Stimulated activated CD4-positive, alpha-beta T cell treated with anti-CD3 and anti-CD28 coated beads, Interleukin-4, amount 100 ng/mL, for 24 hours (primary cell): ENCODE measurements at places on chromosomes 7 and 10.

- DNase-seq, result no peak
Measured at GRCh38 chr7:39621784-39622411, 1.5 kb upstream of the RALA start.

DNA sequence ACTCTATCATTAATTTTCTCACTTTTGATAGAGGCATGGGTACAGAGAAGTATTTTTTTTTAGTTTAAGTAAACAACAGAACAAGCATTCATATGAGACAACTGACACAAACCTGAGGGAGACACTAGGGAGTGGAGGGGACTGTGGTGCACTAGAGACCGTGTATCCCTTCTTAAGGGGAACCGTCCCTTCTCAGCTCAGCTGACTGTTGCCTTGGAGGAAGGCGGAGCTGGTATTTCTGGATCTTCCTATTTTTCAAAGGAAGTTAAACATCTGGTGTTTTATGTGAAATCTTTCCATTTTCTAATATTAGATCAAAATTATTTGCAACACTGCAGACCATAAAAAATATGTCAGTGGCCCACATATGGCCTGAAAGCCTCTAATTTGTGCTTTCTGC lies 113.6 kb upstream of the MACROH2A2 start:
- no peak for DNase-seq

- no peak for DNase-seq
Measured at GRCh38 chr10:4129866-4130477, 345.0 kb upstream of the KLF6 start.

DNA sequence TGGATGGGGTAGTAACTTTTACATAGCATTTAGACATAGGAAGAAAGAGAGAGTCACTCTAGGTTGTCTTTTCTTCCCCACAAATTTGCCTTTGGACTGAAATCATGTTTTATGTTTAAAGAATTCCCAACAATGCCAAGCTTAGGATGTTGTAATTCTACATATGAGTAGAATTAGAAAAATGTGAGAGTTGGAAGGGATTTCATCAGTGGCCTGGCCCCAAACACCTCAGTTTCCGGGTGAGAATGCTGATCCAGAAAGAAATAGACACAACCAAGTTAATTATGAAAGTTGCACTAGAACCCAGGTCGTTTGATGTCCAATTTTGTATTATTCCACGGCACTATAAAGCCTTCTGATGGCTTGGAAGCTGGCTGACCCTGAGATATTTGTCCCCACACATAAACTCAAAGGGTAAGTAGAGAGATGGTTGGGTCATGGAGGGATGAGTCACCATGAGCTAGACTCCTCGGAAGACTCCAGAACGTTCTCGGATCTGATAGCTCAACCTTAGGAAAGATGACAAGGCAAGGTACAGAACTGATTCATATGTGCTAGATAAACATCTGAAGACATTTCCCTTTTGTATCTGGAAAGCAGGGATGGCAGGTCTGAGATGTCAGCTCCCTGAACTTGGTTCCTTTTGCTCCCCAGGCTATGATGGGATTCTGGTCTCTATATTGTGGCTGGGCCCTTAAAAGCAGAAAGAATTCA lies 48.8 kb upstream of the SLC35B4 start:
- no peak for DNase-seq

DNA sequence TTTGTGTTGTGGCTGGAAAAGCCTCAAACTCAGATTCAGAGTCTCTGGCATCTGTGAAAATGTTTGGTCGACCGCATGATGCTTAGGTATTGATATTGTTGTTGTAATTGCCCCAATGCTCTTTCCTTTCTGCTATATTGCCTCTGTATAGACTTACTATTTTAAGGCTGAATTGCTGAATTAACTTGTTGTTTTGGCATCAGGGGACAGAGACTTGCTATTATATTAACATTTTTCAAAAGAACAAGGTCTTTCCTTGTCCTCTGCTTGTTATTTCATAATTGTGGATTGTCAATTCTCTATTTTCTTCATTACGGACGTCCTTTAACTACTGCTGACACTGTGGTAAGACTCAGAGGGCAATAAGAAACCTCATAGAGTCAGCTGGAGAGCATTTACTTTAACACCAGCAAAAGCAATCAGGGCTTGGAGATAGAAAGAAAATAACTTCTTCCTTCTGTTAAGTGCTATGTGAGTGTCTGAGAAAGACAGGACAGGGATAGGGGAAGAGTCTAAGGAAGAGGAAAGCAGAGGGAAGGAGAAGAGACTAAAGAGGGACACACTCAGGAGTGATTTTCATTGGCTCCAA lies 17.6 kb downstream of the CPED1 start:
- no peak for DNase-seq

DNA sequence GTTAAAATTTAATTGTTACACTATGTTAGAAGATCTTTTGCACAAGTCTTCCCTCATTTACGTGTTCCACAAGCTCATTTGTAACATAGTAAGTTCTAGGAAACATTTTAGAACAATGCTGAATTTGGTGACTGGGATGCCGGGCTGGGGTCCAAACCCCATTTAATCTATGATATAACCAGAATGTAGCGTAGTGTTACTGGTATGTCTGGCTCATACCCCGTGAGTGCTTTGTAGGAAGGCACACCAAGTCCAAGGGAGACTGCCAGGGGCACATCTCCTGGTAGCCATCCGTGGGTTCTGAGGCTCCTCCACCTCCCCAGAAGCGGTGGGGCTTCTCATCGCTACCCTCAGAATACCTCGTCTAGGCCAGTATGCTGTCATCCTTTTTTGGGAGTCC lies 21.3 kb upstream of the TMEM236 start:
- no peak for DNase-seq

GRCh38 chr7:12397671-12398070 lies 6.0 kb downstream of the VWDE start:
- DNase-seq, result no peak

DNA sequence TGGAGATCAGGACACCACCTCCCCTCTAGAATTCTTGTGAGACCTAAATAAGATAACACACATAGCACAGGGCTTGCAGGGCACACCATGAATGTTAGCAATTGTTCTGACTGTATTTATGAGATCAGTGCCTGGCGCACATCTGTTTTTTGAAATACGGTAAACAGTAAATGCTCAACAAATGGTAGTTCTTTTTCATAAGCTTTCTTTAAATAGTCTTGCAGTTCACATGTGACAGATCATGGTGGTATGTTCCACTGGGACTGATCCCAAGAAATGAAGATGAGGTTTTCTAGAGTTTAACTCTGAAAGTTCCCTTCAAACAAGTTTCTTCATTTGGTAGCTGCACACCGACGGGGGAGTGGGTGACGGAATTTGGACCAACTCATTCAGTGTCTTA lies 34.8 kb downstream of the CREB5 start:
- DNase-seq, result no peak

DNA sequence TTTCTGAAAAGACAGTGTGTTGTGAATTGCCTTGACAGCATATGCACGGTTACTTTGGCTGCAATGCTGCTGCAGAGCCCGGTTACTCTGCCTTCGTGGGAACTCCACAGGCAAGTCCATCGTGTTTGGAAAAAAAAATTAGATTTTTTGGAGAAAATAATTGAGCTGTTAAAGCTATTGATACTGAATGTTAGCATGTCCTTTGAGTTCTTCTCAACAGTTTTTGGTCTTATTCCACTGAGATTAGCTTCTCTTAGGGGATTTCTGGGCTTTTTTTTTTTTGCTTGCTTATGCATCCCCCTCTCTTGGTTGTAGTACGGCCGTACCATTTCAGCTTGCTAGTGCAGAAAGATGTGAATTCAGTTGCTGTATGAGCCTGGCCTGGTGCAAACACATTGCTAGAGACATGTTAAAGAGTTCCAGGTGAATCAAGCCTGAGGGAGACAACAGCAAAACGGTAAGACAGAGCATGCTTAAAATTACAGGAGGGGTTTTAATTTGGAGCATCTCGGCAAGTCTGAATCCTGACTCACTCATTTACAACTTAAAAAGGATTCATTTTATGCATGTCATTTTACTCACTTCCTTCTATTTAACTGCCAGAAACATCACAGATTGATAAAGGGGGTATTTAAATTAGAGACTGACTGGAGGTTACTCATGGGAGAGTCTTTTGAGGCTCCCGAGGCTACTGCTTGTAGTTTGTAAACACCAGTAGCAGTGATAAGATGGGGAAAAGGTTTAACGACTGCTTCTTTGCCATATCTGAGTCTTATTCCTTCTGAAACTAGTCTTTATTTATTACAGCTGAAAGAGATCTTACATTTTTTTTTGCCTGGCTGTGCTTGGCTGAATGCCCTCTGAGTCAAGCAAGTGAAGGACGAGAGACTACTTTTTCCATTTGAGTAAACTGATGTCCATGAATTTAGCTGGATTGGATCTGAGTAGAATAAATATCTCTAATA lies 113.7 kb downstream of the CDK14 start:
- no peak for DNase-seq

DNA sequence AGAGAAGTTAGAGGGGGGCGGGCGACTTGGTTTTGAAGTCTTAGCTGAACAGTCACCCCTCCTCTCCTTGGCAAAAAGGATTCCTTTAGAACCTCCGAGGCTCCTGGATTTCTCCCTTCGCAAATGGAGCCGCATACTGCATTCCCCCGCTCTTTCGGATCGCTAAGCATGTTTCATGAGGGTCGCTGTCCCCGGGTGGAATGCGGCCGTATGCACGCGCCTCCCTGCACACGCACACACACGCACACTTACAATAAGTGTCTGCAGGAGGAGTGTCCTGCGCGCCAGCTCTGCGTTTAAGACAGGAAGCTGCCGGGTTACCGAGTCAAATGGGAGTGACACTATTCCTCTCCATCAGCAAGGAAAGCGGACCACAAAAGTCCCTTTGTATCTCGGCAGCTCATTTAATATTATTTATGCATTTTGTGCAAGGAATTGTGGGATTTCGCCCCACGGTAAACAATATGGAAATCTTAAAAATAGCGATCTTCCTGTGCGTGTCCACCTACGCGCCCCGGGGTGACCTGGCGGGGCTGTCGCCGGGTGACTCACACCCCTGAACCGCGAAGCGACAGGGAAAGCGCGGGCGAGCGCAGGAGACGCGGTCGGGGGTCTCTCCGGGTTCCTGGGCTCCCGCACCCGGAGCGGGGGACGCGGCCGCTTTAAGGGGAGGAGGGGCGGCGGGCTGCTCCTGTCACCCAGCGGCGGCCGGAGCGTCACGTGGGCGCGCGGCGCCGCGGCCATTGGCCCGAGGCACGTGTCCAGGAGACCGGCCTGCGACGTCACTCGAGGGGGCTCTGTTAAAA lies 988 bp upstream of the EN2 start:
- peak; percentile 13 for DNase-seq
